ENCODE measurements at places on chromosomes 3 and 15.

DNA sequence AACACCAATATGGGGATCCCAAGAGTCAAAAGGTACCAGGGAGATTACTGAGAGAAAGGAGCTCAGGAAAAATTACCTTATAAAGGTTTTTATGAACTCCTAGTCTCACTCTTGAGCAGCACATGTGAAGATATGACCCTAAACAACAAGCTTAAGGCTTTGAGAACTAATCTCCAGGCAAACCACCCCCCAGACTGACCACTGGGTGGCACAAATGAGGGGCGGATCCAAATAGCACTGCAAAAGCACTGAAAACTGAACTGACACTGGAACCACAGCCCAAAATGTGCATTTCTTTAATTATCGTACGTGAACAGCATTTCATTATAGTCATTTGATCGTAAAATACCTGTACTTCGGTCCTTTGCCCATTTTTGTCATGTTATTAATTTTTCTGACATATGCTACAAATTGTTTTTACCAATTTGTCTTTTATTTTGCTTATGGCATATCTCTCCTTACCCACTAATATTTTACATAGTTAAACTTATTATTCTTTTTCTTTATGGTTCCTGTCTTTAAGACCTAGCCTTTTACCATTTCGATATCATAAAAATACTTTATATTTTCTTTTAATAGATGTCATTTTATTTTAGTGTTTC, 31.5 kb upstream of the TFDP2 start:
- peak; percentile 30 for DNase-seq

- DNase-seq, result no peak
Measured at GRCh38 chr15:56524915-56525314, 60.0 kb upstream of the MNS1 start.

- DNase-seq, result no peak
Measured at GRCh38 chr15:58273104-58273503, 134.9 kb downstream of the AQP9 start.

- DNase-seq, result peak; percentile 14
Measured at GRCh38 chr3:149151843-149152242, 22.4 kb downstream of the HPS3 start.

DNA sequence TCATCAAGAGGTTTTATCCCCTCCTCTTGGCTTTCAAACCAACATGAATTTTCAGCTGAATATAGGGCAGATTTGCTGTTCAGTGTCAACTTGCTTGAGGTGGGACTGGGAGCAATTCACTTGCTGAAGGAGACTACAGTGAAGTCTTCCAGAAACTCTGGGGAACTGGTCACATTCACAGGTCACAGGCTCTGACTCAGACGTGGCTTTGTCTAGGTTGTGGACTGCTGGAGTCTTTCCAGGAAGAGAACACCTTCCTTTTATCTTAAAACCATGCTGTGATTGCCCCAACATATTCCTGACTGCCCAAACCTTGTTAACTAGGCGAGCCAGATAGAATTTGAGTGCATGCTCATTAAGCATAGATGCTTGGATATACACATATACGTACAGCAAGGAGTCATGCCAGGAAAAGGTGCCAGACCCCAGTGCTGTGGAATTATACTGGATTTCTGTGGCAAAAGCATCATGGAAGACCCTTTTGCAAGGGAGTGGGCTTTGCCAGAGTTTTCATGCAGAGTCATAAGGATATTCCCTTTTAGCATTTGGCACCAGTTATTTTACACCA, 399.1 kb upstream of the TBL1XR1 start:
- no peak for DNase-seq

DNA sequence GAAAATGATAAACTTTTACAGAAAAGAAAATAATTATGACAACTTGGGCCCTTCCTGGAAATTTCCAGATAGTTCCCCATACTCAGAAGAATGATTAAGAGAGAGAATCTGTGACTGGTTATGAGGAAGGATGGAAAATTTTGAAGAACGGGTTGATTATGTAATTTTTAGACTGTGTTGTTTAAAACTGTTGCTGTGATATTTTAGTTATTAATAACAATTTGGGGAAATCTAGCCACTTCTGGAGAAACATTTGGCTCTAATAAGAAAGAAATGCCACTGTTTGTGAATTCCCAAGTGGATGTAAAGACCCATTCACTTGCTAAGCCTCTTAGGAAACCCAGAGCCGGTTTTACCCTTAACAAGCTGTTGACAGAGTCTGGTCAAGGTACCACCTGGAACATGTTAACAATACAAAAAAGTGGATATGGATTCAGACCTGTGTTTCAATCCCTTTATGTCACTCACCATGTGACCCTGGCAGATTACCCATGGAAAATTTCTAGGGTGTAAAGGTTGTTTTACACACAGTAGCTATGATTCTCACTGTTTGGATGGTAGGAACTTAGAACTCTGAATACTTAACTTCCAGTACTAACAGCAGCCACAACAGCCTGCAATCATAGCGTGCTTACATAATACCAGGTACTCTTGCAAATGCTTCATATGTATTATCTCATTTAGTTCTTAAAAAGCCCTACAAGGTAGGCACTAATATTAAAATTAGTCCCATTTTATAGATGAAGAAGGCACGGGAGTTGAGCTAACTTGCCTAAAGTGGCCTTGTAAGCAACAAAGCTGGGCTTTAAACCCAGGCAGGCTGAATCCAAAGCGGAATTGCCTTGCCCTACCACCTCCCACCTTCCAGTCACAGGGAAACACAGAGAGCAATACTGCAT, 32.0 kb downstream of the ZBTB38 start:
- DNase-seq, result no peak

DNA sequence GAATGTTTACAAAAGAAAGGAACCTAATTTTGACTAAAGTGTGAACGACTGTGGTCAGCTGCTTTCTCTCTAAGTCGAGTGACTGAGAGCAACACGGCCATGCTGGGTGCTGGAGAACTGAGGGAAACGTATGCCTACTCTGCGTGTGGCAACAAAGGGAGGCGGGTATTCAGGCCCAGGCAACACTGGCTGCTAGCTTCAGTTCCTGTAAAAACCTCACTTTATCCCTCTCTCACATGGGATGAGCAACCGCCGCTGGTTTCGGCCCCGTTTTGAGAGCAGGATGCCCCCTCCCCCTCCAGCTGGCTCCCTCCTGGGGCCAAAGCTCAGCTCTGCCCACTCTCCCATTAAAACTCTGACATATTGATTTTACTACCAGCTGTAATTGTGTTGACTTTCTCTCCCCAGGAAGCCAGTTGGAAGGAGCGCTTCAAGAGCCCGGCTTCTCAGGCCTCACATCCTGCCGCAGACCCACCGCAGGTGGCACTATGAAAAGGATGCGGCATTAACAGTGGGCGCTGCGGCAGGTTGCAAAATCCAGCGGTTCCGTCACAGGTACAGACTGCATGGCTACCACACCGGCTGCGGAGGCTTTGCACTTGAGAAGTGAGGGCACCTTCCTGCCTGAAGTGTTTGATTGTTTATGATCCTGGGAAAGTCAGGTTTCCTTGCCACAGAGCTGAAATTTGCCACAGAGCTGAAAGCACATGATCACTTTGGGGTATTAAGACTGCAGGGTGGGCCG, 12.7 kb downstream of the PLXND1 start:
- DNase-seq, result peak; percentile 57

DNA sequence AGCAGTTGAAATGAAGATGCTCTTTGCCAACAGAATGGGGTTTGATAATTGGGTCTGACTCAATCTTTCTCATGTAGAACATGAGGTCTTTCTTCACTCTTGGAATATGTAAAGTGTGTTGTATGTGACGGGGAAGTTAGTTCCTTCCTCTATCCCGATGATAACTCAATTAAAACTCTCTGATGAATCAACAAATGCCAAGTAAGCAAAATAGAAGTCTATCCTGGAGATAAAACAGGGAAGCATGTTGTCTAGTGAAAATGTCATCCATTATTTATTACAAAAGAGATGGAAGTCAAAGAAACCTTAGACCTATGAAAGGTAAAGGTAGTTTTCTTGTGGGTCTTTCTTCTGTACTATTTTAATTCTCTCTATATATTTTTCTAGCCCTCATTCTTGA, 274.2 kb upstream of the ARRDC4 start:
- no peak for DNase-seq

GRCh38 chr3:109278141-109278540, 38.2 kb downstream of the DPPA2 start:
- DNase-seq, result no peak

- DNase-seq, result no peak
Measured at GRCh38 chr3:136412307-136412706, 162.2 kb downstream of the PCCB start.

GRCh38 chr3:73504852-73505251, 119.9 kb downstream of the PDZRN3 start:
- DNase-seq, result no peak

DNA sequence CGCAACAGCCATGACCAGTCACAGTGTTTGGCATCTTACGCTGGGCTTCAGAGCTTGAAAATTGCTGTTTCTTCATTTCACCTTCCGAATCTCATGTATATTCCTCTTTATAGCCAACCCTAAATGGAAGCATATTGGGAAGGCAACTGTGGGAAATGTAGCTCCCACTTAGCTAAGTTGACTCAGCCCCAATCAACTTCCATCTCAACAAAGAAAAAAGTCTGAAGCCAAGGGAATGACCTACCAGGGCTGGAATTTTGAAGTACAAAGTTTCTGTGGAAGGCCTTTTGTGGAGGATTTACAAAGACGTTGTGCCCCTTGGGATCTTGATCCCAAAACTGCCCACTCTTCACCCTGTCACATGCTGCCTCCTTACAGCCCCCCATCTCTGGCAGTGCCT, 85.2 kb upstream of the OXTR start:
- no peak for DNase-seq

- DNase-seq, result no peak
Measured at GRCh38 chr3:124621498-124621897, 108.8 kb upstream of the UMPS start.

- DNase-seq, result no peak
Measured at GRCh38 chr15:101052031-101052620, 133.0 kb downstream of the LRRK1 start.

GRCh38 chr3:189288348-189289235, 116.8 kb downstream of the TPRG1 start:
- no peak for DNase-seq
